ENCODE measurements at places on chromosomes 1 and 21. TPM values are rescaled to one million over a fixed set of nuclear protein-coding genes. Genes with fewer than 3 reads are reported as not detected.

DNA sequence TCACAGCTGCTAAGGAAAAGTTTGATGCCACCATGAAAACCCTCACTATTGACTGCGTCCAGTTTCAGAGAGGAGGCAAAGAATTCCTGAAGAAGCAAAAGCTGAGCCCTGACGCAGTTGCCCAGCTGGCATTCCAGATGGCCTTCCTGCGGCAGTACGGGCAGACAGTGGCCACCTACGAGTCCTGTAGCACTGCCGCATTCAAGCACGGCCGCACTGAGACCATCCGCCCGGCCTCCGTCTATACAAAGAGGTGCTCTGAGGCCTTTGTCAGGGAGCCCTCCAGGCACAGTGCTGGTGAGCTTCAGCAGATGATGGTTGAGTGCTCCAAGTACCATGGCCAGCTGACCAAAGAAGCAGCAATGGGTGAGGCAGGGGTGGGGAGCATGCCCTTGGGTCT is 9.5 kb downstream of the CZIB start:
- no peak for DNase-seq

Gene SERPINC1
- total RNA-seq: 0.21 TPM

GRCh38 chr1:212819726-212820125 is 27.7 kb downstream of the SPATA45 start:
- no peak for DNase-seq

DNA sequence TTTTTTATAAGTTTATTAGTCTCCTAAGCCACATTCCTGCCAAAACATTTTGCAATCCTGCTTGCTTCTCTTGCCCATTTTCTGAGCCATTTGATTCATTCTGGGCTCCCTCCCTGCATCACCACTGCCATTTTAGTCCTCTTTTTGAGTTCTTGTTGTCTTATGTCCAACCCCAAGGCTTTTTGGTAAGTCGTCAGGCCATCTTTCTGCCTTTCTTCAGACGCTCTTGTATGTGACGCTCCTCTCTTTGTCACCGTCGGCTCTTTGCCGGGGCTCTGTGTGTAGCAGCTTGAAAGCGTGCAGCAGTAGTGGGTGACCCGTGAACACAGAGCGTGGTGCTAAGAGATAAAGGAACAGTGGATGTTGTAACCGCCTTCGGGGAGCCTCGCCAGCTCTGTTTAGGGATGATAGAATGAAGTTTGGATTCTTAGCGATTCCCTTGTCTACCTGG is 14.6 kb downstream of the HUNK start:
- DNase-seq: peak; percentile 38

Gene MANEAL
- 1.6 TPM for total RNA-seq

GRCh38 chr1:35725596-35725995 is 6.9 kb upstream of the C1orf216 start:
- DNase-seq: no peak

Gene OVAAL
- 0.44 TPM for total RNA-seq

DNA sequence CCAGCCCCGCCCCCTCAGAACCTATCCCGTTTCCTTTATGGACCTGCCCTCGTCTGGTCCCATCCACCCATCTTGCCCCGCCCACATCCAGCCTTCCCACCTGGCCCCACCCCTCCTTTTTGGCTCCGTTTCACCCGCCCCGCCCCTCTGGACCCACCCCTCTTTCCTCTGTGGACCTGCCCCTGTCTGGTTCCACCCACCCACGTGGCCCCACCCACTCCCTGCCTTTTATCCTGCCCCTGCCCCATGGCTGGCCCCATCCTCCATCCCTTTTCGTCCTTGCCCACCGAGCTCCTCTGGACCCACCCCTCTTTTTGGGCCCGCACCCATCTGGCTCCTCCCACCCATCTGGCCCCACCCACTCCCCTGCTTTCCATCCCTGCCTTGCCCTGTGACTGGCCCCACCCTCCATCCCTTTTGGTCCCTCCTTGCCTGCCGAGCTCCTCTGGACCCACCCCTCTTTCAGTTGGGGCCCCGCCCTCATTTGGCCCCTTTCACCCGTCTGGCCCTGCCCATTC is 177.3 kb downstream of the CAMTA1 start:
- DNase-seq: peak; percentile 86

DNA sequence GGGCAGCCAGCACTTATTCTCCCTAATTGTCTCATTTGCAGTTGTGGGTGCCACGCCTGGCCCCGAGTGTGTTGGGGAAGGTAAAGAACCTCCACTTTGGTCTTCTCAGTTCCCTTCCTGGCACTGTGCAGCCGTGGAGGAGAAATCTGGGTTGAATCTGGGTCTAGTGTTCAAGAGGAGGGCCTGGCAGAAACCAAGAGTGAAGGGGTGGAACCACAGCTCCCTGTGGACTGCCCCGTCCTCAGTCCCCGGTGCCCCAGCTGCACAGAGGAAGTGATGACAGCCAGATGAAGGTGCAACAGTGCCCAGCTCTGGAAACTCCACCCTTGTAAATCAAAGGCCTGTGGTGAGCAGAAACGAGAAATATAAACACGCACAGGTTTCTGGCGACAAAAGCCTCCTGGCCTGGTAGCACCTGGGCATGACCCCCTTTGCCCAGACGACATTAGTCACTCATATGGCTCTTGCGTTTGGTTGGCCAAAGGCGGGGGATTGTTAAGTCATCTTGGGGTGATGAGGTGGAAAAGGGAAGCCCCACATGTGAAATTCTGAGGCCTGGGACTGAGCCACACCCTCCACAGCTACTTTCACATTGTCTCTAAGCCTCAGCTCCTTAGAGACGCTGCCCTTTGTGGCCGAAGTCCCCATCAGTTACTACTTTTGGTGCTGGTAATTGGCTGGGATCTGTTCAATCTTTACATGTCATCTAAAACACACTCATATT is 4.2 kb upstream of the ECE1 start:
- no peak for DNase-seq

DNA sequence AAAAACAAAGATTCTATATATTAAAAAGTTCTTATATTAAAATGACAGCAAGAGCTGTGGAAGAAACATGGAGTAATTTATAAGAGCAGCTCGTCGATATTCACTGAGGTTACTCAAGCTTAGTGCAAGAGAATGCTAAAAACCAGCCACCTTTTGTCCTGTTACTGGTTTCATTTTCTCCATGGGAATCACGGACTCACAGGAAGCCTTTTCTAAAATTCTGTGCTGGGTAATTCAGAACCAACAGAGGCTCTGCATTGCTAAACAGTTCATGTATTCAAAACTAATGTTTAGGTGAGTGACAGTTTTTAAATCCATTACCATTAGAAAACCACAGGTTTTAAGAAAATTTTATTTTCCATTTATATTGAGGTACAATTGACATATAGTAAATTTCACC is 147.8 kb upstream of the MAP1LC3C start:
- DNase-seq: no peak

Gene ZYG11B
- total RNA-seq: 50.0 TPM

Gene SDC3
- total RNA-seq: 39.3 TPM

- no peak for DNase-seq
Observed at GRCh38 chr1:245039196-245039595, 115.6 kb upstream of the KIF26B start.

- DNase-seq: no peak
Observed at GRCh38 chr1:245432228-245432875, 277.6 kb downstream of the KIF26B start.

Gene OR2T2
- total RNA-seq: not detected

Gene RASAL2
- 16.9 TPM for total RNA-seq

Gene ZNF697
- 9.6 TPM for total RNA-seq

DNA sequence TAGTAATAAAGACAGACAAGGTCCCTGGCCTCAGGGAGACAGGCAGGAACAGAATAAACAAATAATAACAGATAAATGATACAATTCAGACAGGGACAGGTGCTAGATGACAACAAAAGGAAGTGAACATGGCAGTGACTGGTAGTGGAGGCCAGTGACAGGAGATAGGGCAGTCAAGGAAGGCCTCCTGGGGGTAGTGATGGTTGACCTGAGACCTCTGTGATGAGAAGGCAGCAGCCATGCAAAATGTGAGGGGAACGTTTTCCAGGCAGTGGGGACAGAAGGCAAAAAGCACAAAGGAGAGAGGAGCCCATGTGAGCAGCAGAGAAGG is 18.5 kb downstream of the OPTC start:
- DNase-seq: no peak

Gene RGS4
- 2.0 TPM for total RNA-seq

Gene TMEM82
- total RNA-seq: not detected

- no peak for DNase-seq
Observed at GRCh38 chr1:53348486-53349368, 20.9 kb upstream of the LRP8 start.

- DNase-seq: no peak
Observed at GRCh38 chr1:165924117-165924516, 96.7 kb downstream of the UCK2 start.

Gene PDZK1
- 0.65 TPM for total RNA-seq

Gene HPCAL4
- 0.58 TPM for total RNA-seq

Gene LENEP
- not detected for total RNA-seq

Gene OR2M3
- total RNA-seq: not detected

Gene COL11A1
- total RNA-seq: 0.35 TPM

- no peak for DNase-seq
Observed at GRCh38 chr1:54663725-54664124, 22.1 kb downstream of the MROH7 start.

DNA sequence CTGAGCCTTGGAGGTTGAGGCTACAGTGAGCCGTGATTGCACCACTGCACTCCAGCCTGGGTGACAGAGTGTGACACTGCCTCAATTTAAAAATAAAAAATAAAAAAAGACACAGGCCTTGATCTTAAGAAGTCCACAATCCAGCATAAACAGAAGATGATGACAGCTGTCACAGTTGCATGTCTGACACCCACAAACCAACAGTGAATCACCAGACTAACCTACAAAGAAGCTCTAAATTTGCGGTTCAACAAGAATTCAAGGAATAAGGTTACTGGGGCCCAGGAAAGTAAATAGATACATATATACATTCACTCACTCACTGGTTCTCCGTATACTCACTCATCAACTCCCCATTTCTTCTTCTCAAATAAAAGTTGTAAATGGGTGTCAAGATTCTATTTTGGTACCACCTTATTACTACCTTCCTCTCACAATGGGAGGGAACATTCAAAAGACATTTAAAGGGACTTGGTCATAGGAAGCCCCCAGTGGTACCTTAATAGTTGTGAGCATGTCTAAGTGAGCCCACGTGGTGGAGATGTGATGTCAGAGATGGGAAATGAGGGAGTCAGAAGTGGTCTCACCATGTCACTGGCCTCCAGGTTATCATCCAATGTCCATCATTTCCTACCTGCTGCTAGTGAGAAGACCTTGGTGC is 66.9 kb upstream of the PRDX6 start:
- DNase-seq: no peak

DNA sequence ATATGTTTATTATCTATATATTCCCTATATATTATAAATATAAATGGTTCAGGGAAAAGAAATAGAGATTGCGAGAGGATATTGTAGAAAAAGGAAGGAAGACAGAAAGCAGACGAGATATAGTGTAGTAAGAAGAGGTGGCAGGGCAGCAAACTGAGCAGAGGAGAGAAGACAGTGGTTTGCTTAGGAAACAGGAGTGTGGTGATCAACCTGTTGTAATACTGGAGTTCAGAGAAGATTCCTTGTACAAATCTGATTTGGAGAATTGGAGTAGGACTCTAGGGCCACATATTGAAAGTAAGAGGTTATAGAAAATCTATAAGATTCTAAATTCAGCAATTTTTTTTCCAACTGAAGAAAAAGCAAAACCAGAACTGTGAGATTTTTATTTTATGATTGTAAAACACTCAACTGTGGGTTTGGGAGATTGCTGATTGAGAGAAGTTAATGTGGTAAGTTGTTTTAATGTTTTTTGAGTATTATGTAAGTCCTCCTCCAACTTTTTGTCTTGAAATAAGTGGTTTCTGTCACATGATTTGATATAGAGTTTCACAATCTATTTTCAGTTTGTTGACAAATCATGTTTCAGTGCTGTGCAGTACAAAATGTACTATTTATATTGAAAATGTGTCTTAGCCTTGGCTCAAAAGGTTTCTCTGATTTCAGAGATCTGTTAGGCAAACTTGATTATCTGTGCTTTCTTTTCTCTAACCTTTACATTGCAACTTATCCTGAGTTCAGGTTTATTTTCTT is 9.6 kb upstream of the AMY2B start:
- DNase-seq: no peak

DNA sequence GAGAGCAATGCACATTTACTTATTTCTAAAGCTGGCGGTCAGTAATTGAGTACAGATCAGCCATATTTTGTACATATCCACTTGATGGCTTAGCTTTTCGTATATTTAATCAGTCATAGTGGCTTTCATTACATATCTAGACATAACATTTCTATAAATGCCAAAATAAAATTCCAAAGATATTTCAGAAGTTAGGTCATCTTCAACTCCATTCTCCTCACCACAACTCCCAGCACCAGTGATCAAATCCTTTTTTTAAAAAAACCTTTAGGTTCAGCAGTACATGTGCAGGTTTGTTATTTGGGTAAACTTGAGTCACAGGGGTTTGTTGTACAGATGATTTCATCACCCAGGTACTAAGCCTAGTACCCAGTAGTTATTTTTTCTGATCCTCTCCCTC is 53.9 kb upstream of the GNG4 start:
- no peak for DNase-seq

Gene OR2L5
- total RNA-seq: not detected

Gene ORC1
- total RNA-seq: 0.94 TPM

Gene NPHS2
- not detected for total RNA-seq

DNA sequence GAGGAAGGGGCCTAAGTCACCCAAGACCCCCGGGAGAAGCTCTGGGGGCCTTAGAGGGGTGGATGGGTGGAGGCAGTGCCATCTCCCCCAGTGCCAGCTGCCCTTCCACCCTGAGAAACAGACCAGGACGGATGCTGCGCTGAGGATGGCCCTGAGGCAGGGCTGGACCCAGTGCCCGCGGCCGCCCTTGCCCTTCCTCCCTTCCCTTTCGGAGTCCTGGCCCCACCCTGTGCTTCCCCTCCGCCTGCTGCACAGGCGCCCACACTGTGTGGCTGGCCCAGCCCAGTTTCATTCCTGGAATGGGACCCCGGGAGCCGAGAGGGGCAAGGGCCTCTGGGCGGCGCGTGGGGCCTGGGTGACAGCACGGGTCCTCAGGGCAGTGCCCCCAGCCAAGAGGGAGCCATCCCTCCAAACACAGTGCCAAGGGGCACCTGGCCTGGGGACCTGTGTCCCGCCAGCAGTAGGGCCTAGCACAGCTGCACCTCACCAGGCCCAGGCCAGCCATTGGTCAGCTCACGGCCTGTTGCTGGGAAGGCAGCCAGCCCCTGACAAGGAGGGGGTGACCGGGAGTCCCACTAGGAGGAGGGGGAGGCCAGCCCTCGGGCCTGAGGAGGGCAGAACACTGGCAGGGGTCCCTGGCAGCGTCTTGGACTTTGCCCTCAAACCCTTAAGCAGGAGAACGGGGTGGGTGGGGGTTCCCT is 13.4 kb upstream of the SKI start:
- no peak for DNase-seq

- DNase-seq: no peak
Observed at GRCh38 chr1:84174051-84174556, 30.0 kb downstream of the PRKACB start.

- no peak for DNase-seq
Observed at GRCh38 chr1:156964441-156964840, 44.0 kb downstream of the LRRC71 start.

Gene MYCL
- 0.77 TPM for total RNA-seq

- no peak for DNase-seq
Observed at GRCh38 chr21:16590186-16590585, 860.4 kb downstream of the USP25 start.

- peak; percentile 37 for DNase-seq
Observed at GRCh38 chr1:212514782-212515181, 82.1 kb downstream of the NENF start.

GRCh38 chr21:41805038-41805437 is 38.2 kb upstream of the RIPK4 start:
- no peak for DNase-seq

- DNase-seq: no peak
Observed at GRCh38 chr1:3586986-3587759, 24.1 kb downstream of the MEGF6 start.

Gene CD1B
- total RNA-seq: not detected

- DNase-seq: no peak
Observed at GRCh38 chr1:145961109-145961424, 3.2 kb upstream of the LIX1L start.

Data from left cardiac atrium (tissue), 4 donors.